ENCODE measurements at places on chromosomes 5 and 9.

DNA sequence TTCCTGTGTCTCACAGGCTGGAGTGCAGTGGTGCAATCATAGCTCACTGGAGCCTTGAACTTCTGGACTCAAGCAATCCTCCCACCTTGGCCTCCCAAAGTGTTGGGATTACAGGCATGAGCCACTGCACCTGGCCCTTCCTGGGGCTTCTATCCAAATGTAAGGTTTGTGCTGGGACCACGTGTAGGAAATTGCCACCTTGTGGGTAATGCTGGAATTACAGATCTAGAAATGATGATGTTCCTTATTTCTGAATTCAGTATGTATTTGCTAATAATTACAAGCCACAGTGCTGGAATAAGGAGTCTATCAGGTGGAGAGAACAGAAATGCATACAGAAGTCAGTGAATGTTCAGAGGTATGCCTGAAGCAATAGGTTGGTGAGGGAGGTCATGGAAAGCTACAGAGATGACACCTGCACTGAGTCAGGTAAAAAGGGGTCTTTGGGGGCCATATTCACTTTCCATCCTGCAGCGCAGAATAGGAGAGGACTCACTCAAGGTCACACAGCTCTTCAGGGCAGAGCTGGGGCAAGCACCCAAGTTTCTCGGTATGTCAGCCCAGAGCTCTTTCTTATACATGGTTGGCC lies 8.8 kb upstream of the IGFBPL1 start:
- DNase-seq: peak; percentile 60

DNA sequence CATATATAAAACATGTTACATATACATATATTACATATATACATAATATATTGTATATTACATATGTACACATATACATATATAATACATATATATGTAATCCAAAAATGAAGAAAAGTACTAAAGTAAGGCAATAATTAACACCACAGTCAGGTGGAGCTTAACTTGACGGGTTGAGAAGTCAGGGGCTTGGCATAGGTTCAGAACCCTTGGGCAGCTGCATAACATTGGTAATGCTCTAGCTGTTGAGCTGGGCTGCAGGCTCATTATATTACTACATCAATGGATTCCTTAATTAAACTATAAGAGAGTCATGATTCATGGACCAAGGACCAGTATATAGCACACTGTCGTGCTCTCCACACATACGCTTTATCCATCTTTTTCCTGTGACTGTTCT lies 435.2 kb upstream of the ADAMTS16 start:
- DNase-seq: no peak

- no peak for DNase-seq
Observed at GRCh38 chr9:88604836-88605511, 70.0 kb downstream of the NXNL2 start.

- no peak for DNase-seq
Observed at GRCh38 chr9:110109333-110110092, 98.4 kb downstream of the C9orf152 start.

- no peak for DNase-seq
Observed at GRCh38 chr5:172446336-172447051, 7.8 kb downstream of the SH3PXD2B start.

DNA sequence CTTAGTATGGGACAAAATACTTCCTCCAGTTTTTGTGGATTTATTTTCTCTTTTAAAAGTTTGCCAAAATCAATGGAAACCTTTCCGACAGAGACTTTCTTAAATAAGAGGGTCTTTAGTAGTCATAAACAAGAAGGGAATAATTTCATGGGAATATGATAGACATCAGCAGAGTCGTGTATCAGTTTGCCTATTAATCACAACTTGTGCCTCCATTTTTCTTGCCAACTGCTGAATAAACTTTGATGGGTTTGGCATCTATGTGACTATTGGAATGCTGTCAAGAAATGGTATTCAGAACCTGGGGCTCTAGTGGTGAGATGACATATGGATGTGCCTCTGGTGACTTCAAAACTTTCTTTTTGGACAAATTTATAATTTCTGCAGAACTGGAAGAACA lies 1668.2 kb downstream of the MAT2B start:
- no peak for DNase-seq

DNA sequence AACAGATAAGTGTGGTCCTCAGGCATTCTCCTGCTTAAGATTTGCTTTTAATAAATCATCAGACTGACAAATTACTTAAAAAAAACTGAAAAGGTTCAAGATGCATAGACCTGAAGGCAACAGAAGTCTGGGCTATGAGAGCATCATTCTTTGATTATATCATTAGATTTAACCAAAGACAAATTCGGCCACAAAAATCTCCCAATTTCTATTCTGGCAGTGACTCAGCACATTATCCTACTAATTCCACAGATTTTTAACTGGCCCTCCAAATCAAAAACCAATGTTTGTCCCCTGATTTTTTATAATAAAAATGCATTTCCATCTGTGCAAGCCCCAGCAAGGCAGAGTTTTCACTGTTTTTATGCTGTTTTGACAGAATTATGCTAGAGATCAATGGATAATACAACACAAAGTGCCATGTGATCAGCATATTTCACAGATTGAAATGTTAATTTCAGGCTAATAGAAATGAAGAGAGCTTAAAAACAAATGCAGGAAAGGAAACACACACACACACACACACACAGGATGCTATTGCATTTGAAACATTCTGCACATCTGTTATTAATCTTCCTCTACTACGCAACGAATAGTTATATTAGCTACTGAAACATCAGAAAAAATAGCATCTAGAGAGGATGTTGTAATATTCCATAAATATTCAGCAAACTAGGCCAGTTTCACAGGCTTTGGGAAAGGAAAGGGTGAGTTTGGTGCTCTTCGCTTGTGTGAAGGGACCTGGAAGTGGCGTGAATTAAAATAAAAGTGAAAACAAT lies 177.6 kb upstream of the ST8SIA4 start:
- no peak for DNase-seq

GRCh38 chr9:121741228-121741918 lies 89.9 kb downstream of the DAB2IP start:
- DNase-seq: no peak

DNA sequence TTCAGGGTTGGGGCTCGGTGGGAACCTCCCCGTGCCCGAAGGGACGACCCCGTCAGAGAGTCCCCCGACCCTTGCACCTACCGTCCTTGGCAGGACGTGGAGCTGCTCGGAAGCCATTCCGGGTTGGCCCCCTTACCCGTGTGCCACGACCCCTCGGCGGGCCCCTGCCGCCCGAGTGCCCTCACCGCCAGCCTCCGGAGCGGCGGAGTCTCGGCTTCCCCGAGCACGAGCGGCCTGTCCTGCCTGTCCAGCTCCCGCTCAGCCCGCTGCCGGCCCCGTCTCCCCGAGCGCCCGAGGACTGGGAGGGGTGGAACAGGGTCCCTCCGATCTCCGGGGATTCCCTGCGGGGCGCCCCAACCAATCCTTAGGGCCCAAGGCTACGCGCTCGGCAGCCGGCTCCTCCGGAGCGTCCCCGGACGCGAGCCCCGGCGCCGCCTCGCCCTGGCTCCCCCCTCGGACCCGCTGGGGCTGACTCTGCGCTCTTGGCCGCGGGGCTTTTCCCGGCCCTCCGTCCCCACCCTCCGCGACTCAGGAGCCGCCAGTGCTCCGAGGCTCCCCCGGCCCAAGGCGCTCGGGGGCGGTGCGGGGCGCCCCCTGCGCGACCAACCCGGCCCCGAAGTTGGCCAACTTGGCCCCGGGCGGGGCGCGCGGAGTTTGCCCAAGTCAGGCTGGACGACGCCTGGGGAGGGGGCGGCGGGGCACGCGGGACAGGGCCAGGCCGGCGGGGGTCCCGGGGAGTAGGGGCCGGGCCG lies 654 bp downstream of the ADAMTS2 start:
- peak; percentile 48 for DNase-seq

GRCh38 chr9:3136686-3137346 lies 292.9 kb upstream of the PUM3 start:
- no peak for DNase-seq

DNA sequence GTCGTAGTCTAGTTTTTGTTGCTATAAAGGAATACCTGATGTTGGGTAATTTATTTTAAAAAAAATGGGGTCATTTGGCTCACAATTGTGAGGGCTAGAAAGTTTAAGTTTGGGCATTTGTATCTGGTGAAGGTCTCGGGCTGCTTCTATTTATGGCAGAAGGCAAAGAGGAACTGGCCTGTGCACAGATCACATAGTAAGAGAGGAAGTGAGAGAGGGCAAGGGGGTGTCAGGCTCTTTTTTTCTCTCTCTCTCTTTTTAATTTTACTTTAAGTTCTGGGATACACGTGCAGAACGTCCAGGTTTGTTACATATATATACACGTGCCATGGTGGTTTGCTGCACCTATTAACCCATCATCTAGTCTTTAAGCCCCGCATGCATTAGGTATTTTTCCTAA lies 453.3 kb downstream of the DIRAS2 start:
- no peak for DNase-seq

DNA sequence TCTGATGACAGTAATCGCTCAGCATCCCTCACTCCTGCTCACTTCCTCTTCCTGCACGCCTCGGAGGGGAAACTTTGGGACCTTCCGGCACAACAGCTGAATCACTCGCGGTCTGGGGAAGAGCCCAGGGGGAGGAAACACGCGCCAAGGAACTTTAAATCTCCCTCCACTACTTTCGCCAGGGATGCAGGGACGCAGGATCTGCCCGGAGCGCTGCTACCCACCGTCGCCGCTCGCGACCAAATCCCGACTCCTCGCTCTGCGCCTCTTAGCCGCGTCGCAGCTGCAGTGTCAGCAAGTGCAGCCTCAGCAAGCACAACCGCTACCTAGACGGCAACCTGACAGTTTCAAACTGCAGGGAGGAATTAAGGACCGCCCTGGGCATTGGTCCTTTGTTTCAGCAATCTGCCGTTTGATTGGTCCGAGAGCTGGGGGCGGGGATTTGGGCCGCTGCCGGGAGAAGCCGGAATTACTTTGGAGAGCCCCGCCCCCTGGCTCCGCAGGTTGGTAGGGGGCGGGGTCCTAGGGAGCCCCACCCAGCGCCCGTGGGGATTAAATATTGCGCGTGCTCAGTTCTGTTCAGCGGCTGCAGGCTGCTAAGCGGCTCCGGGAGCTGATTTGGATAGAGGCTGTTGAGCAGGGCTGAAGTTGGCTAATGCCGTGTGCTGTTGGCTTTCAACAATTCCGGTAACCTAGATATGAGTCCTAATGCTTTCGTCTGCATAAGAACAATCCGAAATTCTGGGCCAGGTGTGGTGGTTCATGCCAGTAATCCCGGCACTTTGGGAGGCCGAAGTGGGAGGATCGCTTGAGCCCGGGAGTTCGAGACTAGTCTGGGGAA lies at the start of gene POC5:
Gene POC5, minus strand, starts transcription at position 356 of the 841 bp plus-strand sequence. CDS start 4,500 bp downstream, outside the sequence.
- DNase-seq: peak; percentile 98

GRCh38 chr5:96680759-96681470 lies 18.7 kb downstream of the CAST start:
- DNase-seq: peak; percentile 78

DNA sequence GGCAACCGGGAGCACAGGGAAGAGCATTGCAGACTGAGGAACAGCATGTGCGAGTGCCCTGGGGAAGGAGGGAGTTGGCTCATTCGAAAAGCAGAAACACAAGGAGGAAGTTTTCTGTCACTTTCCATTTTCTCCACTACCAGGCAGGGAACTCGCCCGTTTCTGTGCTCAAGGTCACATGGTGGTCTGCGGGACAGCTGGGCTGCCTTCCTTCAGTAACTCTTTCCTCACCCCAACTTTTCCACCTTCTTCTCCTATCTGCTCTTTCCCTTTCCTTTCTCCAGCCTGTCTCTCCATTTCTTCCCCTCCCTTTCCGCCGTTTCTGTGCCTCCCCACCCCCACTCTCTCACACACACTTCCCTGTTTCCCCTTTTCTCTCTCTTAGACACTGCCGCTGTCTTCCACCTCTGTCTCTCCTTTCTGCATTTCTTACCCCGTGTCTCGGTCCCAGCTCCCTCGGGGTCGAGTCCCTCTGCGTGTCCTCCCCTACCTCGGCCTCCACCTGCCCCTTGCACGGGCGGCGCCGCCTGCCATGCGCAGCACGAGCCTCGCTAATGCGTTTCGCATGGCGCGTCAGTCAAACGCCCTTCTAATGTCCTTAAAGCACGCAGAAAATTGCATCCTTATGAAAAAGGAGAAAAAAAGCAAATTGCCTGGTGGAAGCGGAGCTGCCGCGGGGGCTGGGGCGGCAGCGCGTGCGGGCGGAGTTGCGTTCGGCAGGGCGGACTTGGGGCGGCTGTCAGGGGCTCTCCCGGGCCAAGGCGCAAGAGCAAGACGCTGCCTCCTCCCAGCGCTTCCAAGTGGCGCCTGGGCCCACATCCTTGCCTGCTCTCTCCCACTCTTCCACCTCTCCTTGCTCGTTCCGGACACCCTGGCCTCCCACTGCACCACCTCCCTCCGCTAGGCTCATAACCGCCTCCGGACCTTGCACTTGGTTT lies 9.5 kb downstream of the BARX1 start:
- DNase-seq: no peak

- peak; percentile 81 for DNase-seq
Observed at GRCh38 chr9:92138157-92138959, 23.1 kb upstream of the SPTLC1 start.

- peak; percentile 5 for DNase-seq
Observed at GRCh38 chr5:66945389-66946349, 250.9 kb downstream of the CD180 start.

DNA sequence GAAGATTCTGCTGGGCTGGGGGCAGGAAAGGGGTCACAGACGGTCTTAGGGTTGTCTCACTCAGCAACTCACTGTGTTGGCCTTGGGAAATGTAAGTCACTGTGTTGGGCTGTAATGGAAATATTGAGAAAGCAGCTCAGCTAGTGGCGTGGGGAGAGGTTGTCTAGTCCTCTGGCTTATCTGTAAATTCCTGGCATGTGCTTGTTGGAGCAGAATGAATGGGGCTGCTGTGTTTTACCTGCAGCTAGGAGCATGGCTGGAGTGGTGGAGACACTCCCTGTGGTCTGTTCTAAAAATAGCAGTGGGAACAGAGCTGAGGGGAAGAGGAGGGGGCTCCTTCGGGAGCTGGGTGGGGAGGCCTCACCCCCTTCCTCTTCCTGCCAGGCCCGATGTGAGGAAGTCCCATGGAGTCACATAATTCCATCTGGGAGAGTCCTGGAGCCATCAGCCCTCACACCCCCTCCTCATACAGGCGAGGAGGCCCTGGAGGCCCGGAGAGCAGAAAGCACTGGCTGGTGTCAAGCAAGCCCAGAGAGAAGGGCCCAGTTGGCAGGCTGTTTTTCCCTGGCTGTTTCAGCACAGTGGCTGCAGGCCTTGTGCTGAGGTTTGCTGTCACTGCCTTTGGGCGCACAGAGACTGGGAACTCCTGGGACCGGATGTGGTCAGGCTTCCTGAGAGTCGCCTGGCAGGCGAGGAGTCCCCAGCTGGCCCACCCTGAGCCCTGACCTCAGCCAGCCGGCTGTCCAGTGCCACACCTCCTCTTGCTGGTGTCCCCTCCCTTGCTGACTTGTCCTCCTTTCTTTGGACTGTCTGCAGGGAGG lies 84.9 kb downstream of the RGS3 start:
- DNase-seq: peak; percentile 75

- DNase-seq: no peak
Observed at GRCh38 chr9:36144309-36145232, 8.0 kb downstream of the GLIPR2 start.

DNA sequence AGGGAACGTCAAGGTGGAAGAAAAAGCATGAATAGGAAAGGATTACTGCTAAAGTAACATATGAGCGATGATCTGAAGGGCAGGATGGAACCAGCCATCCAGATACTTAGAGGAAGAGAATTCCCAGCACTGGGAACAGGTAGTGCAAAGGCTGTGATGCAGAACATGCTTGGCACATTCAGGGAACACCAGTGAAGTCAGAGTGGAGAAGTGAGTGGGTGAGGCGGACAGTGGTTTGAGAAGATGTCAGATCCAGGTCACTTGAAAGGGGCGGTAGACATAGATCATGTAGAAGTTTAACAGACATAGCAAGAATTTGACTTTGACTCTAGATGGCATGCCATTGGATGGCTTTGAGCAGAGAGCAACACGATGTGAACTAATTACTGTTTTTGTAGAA lies 374.2 kb downstream of the PDE4D start:
- no peak for DNase-seq

- DNase-seq: peak; percentile 77
Observed at GRCh38 chr9:98983295-98984268, 39.9 kb downstream of the COL15A1 start.

Data from astrocyte of the hippocampus (primary cell).